ENCODE measurements at places on chromosomes 6 and 20. TPM values are rescaled to one million over a fixed set of nuclear protein-coding genes. Genes with fewer than 3 reads are reported as not detected.

Gene STX11
- 0.20 TPM for polyA plus RNA-seq

Gene STMND1
- polyA plus RNA-seq, result not detected

Gene RIN2
- 18.4 TPM for polyA plus RNA-seq

Gene KHDC1L
- polyA plus RNA-seq, result not detected

Gene HLA-DRB1
- 0.74 TPM for polyA plus RNA-seq

Gene VPS16
- 44.5 TPM for polyA plus RNA-seq

Gene SLC22A2
- polyA plus RNA-seq, result not detected

Gene TCEA2
- polyA plus RNA-seq, result 157 TPM

Gene GTF2H4
- polyA plus RNA-seq, result 20.7 TPM

Gene MICB
- polyA plus RNA-seq, result 0.64 TPM

Gene COX4I2
- 0.97 TPM for polyA plus RNA-seq

Gene IYD
- not detected for polyA plus RNA-seq

Gene HTR1E
- polyA plus RNA-seq, result 0.46 TPM

Gene RXRB
- polyA plus RNA-seq, result 39.6 TPM

Gene TCP11
- not detected for polyA plus RNA-seq

Gene EYS
- polyA plus RNA-seq, result 0.21 TPM

Gene HAO1
- not detected for polyA plus RNA-seq

Gene SPATA25
- 6.6 TPM for polyA plus RNA-seq

Gene CALHM5
- not detected for polyA plus RNA-seq

Gene PPP1R14C
- 190 TPM for polyA plus RNA-seq

Gene PLEKHG1
- polyA plus RNA-seq, result 2.7 TPM
